Left renal pelvis (tissue), 4 donors: ENCODE measurements at places on chromosomes 16 and 17. TPM values are rescaled to one million over a fixed set of nuclear protein-coding genes. Genes with fewer than 3 reads are reported as not detected.

Gene KCNH6
- polyA plus RNA-seq: 0.07 TPM

GRCh38 chr17:74202938-74203337 lies 540 bp upstream of the RPL38 start:
- no peak for DNase-seq

DNA sequence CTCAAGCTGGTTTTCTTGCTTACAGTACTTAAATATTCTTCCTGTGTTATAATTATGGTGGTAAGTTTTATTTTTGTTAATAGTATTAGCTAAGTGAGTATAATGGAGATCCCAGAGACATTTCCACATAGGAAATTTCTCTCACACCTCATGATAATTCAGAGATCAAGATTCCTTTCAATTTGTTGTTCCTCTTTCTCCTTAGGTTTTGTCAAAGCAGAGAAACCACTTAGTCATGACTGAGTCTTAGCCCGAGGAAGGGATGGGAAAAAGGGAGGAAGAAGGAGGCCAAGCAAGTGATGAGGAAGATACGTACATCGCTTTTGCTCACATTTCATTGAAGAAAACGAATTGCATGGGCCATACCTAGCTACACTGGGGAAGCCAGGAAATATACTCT lies 18.4 kb downstream of the ESRP2 start:
- no peak for DNase-seq

DNA sequence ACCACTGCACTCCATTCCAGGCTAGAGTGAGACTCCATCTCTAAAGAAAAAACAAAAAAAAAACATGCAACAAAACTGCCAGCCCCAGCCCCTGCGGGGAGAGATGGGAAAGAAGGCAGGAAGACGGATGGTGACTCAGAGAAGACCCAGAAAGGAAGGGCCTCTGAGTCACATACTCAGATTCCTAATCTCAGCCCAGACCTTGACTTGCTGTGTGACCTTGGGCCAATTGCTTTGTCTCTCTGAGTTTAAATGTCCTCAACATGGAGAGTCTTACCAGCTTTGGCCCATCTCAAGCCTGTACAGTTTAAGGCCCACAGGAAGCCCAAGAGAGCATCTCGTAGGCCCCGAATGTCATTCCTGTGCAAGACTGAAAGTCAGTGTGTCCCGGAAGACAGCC lies 86.5 kb upstream of the LHX1 start:
- no peak for DNase-seq

Gene PDILT
- polyA plus RNA-seq: not detected
